ENCODE measurements at places on chromosomes 2 and 18.

DNA sequence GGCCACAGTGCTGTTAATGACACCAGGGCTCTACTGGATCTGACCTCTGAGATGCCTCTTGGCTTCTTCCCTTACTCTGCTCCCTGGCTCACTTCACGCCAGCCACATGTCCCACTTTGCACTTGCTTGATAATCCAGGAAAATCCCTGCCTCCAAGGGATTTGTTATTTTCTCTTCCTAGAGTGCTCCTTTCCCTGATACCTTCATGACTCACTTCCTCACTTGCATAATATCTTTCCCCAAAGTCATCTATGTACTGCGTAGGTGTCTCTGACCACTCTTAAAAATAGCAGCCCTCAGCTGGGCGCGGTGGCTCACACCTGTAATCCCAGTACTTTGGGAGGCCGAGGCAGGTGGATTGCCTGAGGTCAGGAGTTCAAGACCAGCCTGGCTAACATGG lies 572.3 kb downstream of the PLCL1 start:
- DNase-seq: no peak

GRCh38 chr2:10309286-10309685 lies 6.6 kb downstream of the HPCAL1 start:
- DNase-seq: no peak

DNA sequence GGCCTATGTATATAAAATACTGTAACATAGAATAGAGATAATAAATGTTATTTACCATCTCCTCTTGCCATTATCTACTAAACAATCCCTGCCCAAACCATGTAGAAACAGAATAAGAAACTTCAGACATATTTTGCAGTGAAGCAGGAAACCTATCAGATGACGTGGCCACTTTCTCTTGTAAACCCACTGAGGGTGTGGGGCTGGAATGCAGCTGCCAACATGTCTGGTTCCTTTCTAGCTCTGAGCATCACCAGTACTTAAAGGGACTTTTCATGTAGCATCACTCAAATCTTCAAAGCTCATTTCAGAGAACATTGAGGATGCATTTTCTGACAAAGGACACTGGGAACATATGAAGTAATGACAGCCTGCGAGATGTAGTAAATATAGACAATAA lies 251.8 kb downstream of the LPIN1 start:
- DNase-seq: no peak

GRCh38 chr2:194661431-194661830 lies 995.6 kb upstream of the SLC39A10 start:
- DNase-seq: no peak

DNA sequence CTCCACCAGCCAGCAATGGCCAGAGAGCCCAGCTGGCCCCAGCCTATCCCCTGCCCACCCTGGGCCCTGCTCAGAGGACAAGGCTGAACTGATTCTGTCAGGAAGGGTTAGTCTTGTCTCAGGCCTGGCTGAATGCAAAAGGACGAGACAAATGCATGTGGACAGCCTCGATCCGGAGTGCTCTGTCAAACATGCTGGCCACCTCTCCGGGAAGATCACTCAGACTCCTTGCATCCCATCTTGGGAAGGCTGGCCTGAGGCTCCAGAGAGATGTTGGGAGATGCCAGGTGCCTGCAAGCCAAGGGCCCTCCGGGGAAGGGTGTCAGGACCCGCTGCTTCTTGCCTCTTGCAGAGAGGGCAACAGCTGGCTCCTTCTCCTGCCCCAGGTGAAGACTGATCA lies 20.2 kb upstream of the C1QL2 start:
- no peak for DNase-seq

- no peak for DNase-seq
Measured at GRCh38 chr2:78845664-78846185, 179.8 kb upstream of the REG3G start.

DNA sequence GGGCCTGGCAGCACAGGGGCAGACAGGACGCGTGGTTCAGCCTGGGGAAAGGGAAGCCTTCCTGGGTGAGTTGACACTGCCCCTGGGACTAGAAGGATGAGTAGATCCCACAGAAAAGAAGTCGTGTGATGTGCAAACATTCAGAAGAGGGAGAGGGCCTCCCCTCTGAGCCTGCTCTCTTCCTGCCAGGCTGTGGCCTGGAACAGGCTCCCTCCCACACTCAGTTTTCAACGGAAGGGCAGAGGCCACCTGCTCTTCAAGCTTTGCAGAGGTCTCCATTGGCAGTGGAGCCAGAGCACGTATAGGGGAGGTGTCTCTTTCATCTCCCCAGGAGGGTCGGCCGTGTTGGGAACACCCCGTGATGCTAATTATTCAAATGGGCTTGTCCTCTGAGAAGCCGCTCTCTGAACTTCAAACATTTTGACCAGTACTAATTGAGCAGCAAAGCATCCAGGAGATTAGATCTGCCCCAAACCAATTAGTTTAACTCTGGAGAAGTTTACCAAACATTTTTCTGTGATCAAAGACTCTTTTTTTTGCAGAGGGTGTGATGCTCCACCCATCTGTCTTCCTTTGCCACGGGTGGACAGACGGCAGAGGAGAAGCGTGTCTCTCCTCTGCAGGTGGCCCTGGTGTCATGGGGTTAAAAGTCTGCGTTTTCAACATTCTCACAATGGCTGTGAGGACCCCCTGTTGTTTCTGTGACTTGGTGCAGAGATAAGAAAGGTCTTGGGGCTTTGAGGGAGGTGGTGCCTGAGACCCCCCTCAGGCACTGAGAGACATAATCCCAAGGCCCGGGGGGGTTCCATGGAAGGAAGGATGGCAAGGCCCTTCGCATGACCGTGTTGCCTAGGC lies 29.5 kb upstream of the ODC1 start:
- DNase-seq: no peak

- DNase-seq: no peak
Measured at GRCh38 chr18:50053111-50053510, 141.8 kb downstream of the MYO5B start.

GRCh38 chr2:62724886-62725711 lies 19.6 kb downstream of the EHBP1 start:
- no peak for DNase-seq

- no peak for DNase-seq
Measured at GRCh38 chr18:43572163-43572562, 294.9 kb upstream of the SYT4 start.

DNA sequence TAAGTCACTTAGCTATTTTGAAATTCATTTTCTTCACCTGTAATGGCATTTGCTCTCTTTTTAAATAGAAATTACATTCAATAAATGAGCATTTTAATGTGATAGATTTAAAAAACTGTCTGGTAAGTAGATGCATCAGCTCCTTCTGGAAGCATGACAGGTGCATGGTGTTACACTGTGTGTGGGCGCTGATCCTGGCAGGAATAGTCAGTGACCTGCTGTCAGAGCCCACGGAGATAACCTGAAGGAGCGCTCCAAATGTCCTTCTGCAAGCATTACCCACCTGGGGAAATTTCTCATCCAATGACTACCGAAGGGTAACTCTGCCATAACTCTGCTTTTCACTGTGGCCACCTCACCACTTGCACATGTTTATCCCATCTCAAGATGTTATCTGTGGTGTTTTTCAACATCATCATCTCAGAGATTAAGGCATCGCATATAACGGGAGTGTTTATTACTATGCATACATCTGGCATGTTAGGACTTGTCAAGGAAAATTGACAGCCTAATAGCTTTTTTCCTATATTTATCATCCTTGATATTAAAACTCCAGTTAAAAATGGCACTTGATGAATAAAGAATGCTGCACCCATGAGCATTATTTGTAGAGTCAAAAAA lies 637.3 kb downstream of the ERBB4 start:
- DNase-seq: no peak

DNA sequence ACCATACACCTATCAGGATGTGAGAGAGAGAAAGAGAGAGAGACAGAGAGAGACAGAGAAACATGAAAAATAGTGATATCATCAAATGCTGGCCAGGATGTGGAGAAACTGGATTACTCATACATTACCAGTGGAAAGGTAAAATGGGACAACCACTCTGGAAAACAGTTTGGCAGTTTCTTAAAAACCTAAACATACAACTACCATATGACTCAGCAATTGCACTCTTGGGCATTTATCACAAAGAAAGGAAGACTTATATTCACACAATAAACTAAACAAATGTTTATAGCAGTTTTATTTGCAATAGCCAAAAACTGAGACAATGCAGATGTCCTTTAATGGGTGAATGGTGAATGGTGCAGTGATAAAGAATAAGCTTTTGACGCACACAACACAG lies 29.1 kb downstream of the SLC4A3 start:
- DNase-seq: no peak

DNA sequence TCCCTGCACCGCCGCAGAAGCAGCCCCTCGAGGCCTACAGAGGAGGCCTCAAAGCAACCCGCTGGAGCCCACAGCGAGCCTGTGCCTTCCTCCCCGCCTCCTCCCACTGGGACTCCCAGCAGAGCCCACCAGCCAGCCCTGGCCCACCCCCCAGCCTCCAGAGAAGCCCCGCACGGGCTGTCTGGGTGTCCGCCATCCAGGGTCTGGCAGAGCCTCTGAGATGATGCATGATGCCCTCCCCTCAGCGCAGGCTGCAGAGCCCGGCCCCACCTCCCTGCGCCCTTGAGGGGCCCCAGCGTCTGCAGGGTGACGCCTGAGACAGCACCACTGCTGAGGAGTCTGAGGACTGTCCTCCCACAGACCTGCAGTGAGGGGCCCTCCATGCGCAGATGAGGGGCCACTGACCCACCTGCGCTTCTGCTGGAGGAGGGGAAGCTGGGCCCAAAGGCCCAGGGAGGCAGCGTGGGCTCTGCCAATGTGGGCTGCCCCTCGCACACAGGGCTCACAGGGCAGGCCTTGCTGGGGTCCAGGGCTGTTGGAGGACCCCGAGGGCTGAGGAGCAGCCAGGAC lies 31.2 kb downstream of the GPC1 start:
- DNase-seq: no peak

DNA sequence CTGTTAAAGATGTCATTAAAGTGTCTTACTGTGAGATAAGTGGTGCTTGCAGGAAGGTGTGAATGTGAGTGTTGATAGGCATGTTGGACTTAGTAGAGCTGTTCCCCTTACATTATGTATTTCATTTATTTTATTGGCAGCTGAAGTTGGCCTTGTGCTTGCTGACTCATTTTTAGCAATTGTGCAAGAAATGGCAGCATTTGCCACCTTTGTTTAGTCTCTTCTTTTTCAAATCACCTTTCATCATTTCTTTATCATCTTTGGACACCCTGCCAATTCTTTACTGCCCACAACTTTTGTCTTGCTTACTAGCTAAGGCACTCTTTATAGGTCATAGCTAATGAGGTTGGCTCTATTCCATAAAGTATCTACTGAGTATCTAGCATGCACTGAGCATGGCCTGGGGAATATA lies 130.3 kb upstream of the LYPD6 start:
- DNase-seq: no peak

GRCh38 chr2:218036371-218036770 lies 32.7 kb upstream of the RUFY4 start:
- no peak for DNase-seq

GRCh38 chr2:142280831-142281230 lies 150.0 kb upstream of the LRP1B start:
- DNase-seq: no peak
